T-helper 1 cell (primary cell): ENCODE measurements at places on chromosomes 3 and 15.

- DNase-seq, result no peak
These were observed 43.8 kb downstream of the RBM15B start for GRCh38 chr3:51434746-51435327.

DNA sequence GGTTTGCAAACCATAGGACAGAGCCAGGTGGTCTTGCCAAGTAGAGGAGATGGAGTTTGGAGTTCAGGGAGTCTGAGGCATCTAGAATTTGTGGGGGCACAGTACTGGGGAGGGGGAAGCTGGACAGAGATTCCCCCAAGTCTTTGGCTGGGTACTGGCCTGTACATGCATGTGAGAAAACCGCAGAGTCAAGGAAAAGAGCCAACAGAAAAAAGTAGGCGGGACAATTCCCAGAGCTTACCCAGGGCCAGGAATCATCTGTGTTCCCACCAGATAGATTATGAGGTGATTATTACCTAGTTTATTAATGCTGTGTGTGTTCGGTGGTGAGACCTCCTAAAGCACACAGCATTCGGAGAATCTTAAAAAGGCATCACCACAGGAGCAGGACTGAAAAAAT, 11.3 kb downstream of the LYSMD4 start:
- DNase-seq, result no peak

- DNase-seq, result no peak
These were observed 754.8 kb downstream of the ROBO1 start for GRCh38 chr3:79012946-79013362.

DNA sequence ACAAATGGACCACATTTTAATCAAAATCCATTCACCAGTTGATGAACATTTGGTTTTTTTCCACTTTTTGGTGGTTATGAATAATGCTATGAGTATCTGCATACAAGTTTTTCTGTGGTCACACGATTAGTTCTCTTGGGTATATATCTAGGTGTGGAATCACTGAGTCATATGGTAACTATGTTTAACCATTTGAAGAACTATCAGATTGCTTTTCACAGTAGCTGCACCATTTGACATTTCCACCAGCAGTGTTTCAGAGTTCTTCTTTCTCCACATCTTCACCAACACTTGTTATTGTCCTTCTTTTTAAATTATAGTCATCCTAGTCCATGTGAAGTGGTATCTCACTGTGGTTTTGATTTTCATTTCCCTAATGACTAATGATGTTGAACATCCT, 33.3 kb upstream of the ATG7 start:
- DNase-seq, result no peak

DNA sequence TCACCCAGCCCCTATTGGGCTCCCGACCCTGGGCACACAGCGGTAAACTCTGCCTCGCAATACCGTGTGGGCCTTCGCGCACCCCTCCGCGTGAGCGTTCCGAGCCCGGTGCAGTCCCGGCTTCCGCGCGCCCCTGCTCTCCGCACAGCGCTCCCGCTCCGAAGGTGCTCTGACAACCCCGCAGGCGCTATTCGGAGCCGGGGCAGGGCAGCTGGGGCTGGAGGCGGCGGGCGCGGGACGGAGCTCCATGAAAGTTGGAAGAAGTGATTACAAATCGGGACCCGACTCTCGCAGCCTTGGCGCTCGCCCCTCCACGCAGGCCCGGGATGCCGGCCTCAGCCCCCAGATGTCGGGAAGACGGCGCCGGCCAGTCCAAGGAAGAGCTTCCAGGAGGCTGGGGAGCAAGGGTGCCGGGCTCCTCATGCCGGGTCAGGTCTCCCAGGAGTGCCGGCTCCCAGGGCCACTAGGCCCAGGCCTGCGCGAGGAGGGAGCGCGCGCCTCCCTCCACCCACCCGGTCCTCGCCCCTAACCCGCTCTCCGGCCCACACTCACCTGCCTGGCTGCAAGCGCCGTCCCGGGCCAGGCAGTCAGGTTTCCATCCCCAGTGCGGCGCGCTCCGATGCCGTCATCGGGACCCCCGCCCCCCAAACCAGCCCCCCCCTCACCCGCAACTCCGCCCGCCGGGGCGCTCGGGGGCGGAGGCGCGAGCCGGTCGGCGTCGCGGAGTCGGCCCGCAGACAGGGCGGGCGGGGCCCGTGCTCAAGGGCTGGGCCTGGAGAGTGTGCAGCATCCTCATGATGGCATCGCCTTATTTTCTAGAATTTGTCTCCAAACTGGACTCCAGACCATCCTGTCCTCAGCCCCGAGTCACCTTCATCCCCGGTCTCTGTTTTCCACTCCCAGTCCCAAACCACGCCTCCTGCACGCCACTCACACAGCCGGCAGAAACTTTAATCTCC, at the start of gene KIF7:
Gene KIF7, minus strand, starts transcription at position 621 of the 959 bp plus-strand sequence. CDS start 2,537 bp downstream, outside the sequence.
- no peak for DNase-seq

GRCh38 chr3:152243721-152244516, 24.8 kb upstream of the MBNL1 start:
- peak; percentile 17 for DNase-seq

GRCh38 chr3:47711596-47711995, 70.1 kb downstream of the SMARCC1 start:
- DNase-seq, result no peak

DNA sequence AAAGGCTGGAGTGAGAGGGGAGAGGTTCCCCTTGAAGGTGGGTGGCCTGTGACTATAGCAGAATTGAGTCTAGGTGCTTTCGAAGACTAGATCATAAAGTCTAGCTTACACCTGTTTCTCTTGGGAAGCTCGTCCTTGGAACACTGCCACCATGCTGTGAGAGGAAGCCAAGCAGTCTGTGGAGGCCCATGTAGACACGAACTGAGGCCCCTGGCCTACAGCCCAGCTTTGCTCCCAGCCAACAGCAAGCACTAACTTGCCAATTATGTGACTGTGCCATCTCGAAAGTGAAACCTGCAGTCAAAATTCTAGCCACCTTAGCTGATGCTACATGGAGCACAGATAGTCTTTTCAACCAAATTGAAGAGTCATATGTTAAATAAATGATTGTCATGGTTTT, 190.5 kb upstream of the NECTIN3 start:
- DNase-seq, result no peak

- DNase-seq, result no peak
These were observed 156.0 kb upstream of the TPM1 start for GRCh38 chr15:62886431-62887071.

- DNase-seq, result no peak
These were observed 59.5 kb upstream of the DCLK3 start for GRCh38 chr3:36823806-36824205.

GRCh38 chr15:85116494-85116893, 134.8 kb downstream of the PDE8A start:
- no peak for DNase-seq

GRCh38 chr3:183275937-183276336, 22.9 kb downstream of the B3GNT5 start:
- no peak for DNase-seq

- DNase-seq, result no peak
These were observed 87.0 kb downstream of the RAB11A start for GRCh38 chr15:65956307-65956706.

GRCh38 chr3:56884387-56884786, 82.6 kb upstream of the ARHGEF3 start:
- no peak for DNase-seq

DNA sequence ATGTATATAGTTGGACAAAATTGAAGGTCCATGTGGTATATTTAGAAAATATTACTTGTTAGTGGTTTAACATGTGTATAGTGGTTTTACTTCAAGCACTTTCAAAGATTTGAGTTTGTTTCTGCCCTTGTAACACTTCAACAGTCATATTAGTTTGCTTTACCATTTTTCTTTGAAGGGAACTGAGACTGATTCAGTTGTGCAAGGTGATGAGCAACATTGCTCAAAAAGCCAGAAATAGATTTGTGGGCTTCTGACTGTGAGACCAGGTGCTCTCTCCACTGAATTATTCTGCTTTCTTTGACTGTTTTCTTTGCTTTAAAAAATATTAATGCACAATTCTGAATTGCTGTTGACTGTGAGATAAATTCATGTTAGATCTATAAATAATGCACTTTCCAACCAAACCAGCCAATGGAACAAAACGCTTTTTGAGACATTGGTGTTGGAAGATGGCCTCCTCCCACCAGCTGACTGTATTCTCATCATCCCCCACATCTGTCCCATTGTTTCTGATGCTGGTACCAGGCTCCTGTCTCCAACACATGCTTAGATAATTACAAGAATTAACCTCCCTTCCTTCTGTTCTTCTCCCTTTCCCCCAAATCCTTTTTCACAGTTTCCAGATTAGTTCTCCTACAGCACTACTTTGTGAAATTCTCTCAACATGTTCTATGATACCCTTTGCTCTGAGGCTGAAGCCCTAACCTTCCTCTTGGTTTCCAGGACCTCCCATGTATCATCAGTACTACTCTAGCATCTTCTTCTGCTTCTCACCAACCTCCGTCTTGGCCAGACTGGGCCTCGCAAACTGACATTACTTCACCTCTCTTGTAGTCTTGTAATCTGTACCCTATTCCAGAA, 27.9 kb downstream of the PLCL2 start:
- no peak for DNase-seq

- no peak for DNase-seq
These were observed at the start of gene ACP3 for GRCh38 chr3:132317229-132317948. Gene ACP3 (plus strand): TSS chr3:132317407. CDS start chr3:132317457, 50 bp downstream.

DNA sequence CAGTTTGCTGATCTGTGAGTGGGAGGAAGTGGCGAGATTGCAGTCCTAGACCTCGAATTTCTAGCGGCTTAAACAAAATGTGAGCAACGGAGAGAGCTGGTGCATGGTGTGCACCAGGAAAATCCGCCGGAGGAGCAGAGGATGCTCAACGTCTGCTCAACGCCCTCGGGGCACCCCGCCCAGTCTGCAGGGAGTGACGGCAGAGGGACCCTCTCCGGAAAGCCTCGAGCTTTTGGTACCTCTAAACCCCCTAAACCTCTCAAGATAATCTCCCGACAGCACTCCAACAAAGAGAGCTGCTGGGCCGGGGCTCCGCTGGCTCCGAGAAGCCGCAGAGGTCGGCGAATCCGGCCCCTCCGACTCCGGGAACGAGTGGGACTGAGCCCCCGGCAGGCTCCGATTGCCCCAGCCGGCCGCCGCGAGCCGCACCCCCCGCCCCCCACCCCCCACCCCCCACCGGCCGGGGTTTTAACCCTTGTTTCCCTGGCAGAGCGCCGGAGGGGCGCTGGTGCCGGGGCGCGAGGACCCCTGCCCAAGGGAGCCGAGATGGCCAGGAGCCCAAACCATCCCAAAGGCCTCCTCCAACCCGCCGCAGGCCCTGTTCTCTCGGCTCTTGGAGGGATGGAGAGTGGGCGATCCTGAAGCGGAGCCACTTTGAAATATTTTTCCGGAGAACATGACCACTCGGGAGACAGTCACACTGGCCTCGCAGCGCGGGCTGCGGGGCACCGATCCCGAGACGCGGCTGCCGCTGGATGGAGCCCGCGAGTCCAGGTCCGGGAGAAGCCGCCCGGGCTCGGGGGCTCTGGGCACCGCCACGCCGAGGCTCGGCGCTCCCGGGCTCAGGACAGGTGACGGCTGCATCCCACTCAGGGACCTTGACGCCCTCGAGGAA, 1.5 kb downstream of the MEGF11 start:
- DNase-seq, result peak; percentile 21

DNA sequence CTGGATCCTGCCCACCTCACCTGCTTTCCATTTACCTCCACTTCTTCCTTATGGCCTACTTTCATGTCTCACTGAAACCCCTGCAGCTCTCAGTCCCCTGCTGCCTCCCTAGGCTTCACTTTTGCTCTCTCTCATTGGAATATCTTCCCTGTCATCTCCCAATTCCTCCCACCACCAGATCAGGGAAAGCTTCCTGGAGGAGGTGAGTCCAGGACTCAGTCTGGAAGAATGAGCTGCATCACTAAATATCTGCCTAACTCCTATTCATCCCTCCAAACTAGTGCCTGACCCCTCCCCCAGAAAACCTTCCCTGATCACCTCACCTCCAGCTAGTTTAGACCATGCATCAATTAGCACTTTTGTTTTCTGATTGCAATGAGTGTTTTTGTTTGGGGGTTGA, 37.1 kb downstream of the MRPL46 start:
- DNase-seq, result no peak

- DNase-seq, result no peak
These were observed 10.3 kb upstream of the KIF7 start for GRCh38 chr15:89665449-89666181.

DNA sequence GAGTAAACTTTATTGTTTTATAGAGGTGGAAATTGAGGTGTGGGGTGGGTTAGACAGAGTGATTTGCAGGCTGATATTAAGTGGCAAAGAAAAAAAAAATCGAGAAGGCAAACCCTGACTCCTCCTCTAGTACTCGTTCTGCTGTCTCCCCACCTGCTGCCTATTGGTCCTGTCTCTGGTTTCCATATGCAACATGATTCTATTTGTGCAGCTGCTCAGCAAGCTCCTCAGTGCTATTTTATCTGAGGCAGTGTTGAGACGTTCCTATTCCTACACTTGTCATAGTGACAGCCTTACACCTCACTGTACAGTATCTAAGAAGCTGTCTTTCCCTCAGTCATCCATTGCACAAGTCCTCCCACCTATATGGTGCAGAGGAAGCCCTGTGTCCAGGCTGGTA, 45.1 kb downstream of the RSL24D1 start:
- DNase-seq, result no peak

DNA sequence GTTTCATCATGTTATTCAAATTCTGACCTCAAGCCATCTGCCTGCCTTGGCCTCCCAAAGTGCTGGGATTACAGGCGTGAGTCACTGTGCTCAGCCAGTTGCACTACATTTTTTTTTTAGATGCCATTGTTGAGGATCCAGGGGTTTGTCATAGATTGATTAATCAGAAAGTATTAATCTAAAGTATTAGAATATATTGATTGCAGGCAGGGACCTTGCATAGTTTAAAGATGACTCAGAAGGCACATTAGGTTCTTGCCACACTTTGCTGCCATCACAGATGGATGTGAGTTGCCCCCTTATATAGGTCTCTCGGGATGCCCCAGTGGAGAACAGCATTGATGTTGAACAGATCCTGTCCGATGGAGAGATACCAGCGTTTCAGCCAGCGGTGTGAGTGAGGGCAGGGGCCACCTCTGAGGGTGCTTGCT, 41.1 kb downstream of the IGF1R start:
- no peak for DNase-seq

GRCh38 chr15:28013480-28013879, 85.6 kb downstream of the OCA2 start:
- no peak for DNase-seq

GRCh38 chr3:139793408-139793807, 115.6 kb upstream of the NMNAT3 start:
- DNase-seq, result no peak

DNA sequence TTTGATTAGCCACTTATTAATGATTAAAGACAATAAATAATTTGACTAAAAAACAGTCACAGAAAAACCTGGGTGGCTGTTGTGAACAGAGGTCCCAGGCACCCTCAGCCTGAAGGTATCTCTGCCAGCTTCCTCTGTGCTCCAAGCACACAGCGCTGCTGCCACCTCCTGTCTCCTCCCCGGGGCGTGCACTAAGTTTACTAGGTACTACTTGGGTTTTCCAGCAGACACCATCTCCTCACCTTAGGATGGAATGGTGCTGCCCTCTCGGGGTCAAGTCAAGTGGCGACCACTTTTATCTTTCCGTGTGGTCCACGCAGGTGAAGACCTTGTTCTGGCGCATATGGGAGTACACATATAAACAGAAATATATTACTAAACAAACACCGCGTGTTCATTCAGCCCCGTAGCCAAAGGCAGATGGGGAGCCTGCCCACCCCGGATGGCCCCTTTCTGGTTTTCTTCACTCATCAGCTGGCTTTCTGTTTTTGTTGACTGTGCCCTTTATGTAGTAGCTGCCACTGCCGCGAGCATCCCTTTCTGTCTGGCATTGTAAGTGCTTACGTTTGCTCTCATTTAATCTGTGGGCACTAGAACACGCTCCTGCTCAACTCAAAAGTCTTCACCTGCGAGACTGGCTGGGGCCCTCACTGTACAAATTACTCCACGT, 128.0 kb downstream of the LRIG1 start:
- DNase-seq, result no peak

GRCh38 chr3:79534727-79535126, 233.1 kb downstream of the ROBO1 start:
- DNase-seq, result no peak
